ENCODE measurements at places on chromosomes 5 and 9.

- no peak for DNase-seq
Observed at GRCh38 chr5:3220638-3221288, 374.9 kb upstream of the IRX1 start.

DNA sequence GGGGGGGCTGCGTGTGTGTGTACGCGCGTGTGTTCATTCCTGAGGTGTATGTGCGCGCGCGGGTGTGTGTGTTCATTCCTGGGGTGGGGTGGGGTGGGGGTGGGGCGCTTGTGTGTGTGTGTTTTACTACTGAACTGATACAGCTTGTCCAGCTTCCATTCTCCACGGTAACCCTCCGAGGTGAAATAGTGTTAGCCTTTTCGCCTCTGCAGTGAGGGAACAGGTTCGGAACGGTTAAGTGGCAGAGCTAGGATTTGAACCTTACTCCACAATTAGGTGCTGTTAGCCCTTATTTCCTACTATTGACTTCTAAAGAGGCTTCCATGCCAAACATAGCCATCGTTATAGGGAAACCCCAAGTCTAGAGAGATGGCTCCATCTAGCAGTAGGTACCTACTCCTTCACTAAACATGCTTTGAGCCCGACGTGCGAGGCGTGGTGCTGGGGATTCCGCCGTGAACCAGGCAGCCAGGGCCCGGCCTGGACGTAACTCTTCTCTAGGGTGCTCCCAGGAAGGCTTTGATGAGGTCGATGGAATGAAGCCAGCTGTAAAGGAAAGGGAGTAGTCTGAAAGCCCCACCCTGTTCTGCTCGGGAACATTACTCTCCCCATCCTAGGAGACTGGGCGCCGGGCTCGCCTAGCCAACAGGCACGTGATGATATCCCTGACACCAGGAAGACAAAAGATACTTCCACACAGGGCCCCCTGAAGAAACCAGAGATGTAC lies 782 bp upstream of the SKP1 start:
- no peak for DNase-seq

DNA sequence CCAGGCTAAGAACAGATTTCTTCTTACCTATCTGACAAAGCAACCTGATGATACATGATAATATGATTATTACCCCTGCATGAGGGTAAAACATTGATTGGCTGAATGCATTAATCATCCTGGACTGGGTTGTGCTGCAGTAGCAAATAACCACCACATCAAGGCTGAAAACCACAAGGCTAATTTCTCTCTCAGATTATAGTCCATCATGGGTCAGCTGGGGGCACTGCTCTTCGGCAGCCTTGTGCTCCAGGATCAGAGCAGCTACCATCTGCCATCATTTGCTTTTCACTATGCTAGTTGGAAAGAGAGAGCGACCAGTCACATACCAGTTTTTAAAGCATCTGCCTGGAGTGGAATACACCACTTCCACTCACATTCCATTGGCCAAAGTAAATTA lies 383.5 kb downstream of the RASEF start:
- no peak for DNase-seq

- DNase-seq = no peak
Observed at GRCh38 chr5:118405650-118406061, 582.7 kb downstream of the DTWD2 start.

GRCh38 chr5:63310644-63311043 lies 651.6 kb downstream of the HTR1A start:
- no peak for DNase-seq

DNA sequence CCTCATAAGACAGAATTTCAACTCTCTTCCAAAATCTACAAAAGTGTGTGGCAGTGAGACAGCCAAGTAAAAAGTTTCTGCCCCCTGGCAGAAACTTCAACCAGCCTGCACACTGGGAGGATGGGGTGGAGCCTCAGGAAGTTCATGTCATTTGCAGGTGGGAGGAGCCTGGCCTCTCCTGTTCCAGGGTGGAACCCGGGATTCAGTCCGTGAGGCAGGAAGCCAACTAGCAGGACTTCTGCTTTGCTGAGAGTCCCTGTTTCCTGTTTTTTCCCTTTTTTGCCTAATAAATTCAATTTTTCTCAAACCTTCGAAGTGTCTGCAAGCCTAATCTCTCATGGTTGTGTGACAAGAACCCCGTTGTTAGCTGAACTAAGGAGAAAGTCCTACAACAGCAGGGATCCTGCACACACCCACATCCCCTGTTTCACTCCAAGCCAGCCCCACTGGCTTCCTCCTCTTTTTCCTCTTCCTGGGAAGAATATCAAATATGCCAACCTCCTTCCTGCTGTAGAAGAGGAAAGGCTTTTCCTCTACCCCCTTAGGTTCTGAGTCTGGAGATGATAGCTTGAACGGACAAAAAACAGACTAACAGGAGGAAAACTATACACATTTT lies 69.3 kb downstream of the ALDH7A1 start:
- DNase-seq = no peak

DNA sequence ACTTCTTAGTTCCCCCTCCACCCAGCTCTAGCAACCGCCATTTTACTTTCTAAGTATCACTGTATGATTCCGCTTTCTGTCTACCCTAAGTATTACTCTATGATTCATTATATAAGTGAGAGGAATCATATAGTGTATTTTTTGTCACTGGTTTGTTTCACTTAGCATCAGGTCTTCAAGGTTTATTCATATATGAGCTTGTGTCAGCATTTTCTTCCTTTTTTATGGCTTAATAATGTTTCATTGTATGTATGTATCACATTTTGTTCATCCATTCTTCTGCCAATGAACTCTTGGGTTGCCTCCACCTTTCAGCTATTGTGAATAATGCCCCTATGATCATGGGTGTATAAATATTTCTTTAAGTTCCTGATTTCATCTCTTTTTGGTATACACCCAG lies 222.8 kb downstream of the SNCAIP start:
- DNase-seq = no peak

DNA sequence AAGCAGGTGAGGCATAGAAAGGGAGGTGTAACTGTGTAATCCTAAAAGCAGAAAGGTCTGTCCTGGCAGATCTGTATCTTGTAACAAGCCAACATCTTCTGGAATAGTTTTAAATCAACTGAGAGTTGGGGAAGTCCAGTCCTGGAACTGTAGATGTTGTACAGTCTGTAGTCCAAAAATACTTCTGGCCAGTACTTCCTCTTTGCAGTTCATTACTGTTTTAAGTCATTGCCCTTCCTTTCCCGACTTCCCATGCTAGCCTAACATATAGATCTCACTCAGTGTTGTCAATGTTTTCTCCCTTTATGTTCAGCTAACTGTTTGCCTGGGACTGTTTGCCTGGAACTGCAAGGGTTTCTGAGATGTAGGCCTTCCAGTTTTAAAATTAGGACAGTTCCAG lies 168.5 kb upstream of the ISL1 start:
- DNase-seq = no peak

DNA sequence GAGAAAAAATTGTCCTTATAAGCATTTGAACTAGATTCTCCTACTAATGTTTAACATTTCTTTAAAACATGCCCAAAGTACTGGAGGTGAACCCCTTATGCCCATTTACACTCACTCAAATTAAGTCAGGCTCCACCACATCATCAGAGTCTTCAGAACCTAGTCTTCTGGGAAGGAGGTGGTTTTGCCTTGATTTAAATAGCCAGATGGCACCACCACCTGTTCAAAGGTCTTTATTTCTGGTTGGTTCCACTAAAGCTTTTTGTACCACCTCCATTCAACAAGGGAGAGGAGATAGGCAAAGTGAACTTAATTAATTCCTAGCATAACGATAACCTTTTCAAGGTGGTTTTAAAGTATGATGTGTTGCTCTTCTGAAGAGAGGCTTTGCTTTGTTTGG lies 189.5 kb downstream of the SLF1 start:
- no peak for DNase-seq

GRCh38 chr5:119913425-119913824 lies 284.1 kb downstream of the FAM170A start:
- no peak for DNase-seq

Data from occipital lobe (tissue), 3 donors.